ENCODE measurements at places on chromosomes 2 and 18.

GRCh38 chr2:15385184-15385583, 175.9 kb downstream of the NBAS start:
- no peak for DNase-seq

GRCh38 chr2:236402033-236402790, 138.0 kb upstream of the ASB18 start:
- DNase-seq = no peak

DNA sequence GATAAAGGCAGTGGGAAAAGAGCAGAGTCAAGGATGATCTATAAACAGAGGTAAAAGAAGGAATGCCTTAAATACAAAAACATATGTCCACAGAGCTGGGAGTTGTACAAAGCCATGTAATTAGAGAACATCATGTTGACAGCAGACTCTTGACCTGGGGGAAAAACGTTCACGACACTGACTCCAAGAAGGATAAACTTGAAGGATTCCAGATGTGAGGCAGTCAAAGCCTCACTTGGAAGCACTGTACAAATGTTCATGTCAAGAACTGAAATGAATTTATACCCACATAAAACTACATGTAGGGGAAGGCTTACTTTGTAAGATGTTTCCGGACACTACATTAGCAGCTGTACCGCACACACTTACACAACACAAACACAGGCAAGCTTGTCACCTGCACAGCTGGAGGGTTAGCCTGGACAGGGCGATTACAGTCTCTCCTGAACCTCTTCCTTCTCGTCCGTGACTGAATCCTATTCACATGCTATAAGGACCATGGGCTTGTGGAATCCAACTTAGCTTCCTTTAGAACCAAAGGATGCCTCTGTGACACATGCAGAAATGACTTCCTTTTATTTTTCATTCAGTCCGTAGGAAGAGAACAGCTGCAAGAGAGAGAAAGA, 88.6 kb downstream of the SH3YL1 start:
- no peak for DNase-seq

GRCh38 chr2:210477496-210477895, 937 bp upstream of the LANCL1 start:
- no peak for DNase-seq

DNA sequence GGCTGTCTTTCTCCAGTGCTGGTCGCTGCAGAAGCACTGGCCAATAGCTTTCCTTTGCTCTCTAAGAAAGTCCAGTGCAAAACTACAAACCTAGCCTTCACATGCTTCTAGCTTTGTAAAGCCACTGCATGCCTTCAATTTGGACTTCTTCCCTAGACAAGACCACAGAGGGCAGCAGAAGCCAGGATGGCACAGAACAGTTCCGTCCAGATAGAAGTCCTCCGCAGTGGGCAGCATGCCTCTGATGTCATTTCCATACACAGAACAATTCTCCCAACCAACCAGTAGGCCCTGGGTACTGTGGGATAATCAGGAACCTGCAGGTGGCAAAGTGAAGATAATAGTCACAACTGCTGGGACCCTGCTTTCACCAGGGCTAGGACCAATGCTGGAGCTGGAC, 3.3 kb downstream of the ST6GAL2 start:
- DNase-seq = no peak

DNA sequence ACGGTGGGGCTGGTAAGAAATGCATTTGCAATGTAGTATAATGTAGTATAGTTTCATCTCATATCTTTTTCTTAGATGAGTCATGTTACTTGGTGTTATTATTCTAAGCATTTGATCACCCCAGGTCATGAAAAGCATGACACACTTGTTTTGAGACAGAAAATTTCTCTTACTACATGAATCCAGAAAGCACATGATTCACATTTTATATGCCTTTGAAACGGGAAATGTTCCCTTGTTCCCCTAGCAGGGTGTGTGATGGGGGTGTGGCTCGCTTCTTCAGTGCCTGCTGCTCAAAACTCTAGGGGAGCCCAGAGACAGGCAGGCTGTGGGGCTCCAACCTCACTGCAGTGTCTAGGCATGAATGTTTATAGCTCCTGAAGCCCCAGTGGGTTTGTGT, 116.0 kb upstream of the RAB27B start:
- no peak for DNase-seq

- peak; percentile 29 for DNase-seq
Measured at GRCh38 chr2:31256611-31257382, 22.8 kb downstream of the EHD3 start.

GRCh38 chr2:177188482-177189469, 23.8 kb upstream of the HNRNPA3 start:
- no peak for DNase-seq

GRCh38 chr2:72694715-72695496, 130.9 kb downstream of the EXOC6B start:
- DNase-seq = peak; percentile 82

DNA sequence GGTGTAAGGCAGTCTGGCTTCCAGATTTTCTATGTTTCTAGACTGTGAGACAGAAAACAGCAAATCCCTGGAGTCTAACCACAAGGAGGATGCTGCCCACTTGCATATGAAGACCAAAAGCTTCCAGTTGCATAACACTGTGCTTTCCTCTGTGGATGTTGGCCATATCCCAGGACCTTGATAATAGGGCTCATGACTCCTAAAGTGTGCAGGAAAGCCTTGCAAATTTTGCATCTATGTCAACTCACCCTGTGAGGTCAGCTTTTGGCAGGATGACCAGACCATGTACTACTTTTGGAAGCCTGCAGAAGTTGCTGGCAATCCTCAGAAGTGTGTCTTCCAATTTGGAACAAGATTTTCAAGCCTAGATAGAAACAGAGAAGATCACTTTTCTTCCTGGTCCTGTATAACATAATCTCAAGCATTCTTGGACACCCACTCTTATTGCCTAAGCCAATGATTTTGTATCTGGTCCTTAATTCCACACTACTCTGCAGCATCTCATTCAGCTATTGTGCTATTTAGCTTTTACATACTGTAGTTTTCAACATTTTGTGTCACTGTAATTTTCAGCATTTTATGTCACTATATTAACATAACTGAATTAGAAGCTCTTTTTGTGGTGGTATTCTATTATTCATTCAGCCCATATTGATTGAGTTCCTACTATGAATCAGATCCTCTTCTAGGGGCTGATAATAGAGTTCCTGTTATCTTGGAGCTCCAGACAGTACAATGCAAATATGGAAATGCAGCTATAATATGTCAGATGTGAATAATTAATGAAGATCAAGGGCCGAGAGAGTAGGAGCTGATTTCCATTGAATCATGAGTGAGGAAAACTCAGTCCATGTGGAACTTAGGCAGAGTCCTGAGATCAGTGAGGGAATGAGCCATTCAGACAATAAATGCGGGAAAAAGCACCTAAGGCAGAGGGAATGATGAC, 85.3 kb upstream of the RAB27B start:
- DNase-seq = no peak

GRCh38 chr2:128289439-128289838, 29.2 kb downstream of the HS6ST1 start:
- no peak for DNase-seq

DNA sequence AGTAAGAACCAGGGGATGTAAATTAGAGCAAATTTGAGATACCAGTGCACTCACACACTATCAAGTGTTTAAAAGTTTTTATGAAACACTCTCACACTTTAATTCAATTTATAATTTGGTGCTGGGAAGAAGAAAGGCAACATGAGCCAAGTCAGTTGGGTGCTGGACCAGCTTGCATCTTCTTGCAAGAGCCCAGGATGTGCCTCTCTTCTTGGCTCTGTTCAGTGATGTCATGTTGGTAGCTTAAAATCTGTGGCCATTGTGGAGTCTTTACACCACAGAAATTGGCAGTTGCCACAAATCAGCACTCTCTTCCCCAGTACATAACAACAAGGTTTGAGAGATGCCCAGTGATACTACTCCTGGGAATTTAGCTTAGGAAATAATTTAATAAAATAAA, 38.2 kb downstream of the IL1R2 start:
- no peak for DNase-seq

- DNase-seq = no peak
Measured at GRCh38 chr18:31738460-31739407, 21.9 kb downstream of the SLC25A52 start.

DNA sequence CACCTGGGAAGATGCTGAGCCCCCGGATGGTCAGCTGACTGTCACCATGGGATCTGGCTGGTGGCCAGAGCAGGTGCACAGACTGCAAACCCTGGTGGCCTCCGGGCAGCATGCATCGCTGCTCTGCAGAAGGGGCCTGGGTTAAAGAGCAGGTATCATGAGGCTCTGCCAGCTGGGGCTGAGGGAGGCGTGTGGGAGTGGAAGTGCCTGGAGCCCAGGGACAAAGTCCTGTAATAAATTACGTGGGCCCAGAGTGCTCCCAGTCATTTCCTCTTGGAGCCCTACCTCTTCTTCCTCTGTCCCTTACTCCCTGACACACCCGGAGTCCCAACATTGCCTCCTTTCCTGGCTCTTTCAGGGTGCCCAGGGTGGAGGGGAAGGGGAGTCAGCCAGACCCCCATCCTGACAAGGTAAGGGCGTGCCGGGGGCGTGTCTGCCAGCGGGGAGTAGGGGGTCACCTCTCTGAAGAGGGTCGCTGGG, at the start of gene MYO7B:
Gene MYO7B (plus strand): TSS at position 262 of the 480 bp plus-strand sequence. CDS start 24,040 bp downstream, outside the sequence.
- peak; percentile 7 for DNase-seq

DNA sequence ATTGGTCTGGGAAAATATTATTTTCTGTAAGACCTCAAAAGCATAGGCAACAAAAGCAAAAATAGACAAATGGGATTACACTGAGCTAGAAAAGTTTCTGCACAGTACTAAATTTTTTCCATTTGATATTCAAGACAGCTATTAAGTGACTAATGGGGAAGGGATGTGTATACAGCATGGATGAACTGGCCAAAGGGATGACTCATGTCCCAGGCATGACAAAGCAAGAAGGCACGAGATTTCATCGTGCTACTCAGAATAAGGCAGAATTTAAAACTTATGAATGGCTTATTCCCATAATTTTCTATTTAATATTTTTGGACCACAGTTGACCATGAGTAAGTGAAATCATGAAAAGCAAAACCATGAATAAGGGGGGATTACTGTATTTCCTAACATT, 1250.1 kb upstream of the GYPC start:
- no peak for DNase-seq

DNA sequence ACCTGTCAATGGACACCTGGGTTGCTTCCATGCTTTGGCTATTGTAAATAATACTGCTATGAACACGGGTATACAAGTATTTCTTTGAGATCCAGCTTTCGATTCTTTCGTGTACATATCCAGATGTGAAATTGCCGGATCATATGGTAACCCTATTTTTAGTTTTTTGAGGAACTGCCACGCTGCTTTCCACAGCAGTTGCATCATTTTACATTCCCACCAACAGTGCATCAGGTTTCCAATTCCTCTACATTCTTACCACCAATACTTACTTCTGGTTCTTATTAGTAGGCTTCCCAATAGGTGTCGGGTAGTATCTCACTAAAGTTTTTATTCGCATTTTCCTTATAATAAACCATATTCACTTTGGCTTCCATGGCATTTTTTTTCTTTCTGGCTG, 69.6 kb downstream of the PID1 start:
- DNase-seq = no peak

DNA sequence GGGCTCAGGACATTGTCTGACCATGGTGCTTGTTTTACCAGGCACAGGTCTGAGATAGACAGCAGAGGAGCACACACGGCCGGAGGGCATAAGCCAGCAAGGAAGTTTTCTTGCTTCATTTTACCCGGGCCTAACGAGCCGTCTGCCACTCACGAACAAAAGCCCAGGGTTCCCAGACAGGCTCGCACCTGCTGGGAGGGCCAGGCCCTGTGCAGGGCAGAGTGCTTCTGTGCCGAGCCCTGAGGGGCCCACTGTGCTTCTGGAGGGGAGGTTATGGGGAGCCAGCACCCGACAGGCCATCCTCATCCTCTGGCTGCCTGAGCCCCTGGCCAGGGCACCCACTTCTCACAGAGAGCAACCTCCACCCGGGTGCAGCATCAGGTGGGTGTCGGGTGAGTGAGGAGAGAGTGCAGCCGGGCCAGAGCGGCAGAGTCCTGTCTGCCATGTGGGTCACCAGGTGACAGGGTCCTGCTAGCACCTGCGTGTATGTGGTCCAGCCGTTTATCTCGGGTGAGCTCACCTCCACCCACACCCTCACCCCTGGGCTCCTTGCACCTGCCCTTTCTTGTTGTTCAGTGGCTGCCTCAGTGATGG, 297.9 kb downstream of the NDUFA10 start:
- no peak for DNase-seq

DNA sequence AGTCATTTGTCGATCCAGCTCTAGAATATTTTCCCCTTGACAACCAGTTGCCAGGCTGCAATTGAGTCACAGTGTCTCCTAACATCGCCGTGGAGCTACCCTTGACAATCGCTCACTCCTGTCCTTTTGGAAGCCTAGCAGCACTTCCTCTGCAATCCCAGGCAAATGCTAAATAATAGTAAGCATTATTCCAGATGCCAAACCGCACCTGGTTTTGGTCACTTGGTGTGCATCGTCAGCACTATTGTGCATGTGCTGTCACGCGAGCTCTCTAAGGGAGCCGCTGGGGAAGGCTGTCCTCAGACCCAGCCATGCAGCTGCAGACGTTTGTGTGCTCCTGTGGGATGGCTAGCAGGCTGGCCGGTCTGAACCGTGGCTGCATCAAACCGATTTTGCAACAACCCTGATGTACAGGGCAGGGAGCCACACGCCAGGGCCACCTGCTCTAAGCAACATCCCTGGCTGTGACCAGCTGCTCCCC, 549.5 kb upstream of the ID2 start:
- DNase-seq = no peak

GRCh38 chr2:49032126-49032525, 122.2 kb downstream of the FSHR start:
- no peak for DNase-seq

DNA sequence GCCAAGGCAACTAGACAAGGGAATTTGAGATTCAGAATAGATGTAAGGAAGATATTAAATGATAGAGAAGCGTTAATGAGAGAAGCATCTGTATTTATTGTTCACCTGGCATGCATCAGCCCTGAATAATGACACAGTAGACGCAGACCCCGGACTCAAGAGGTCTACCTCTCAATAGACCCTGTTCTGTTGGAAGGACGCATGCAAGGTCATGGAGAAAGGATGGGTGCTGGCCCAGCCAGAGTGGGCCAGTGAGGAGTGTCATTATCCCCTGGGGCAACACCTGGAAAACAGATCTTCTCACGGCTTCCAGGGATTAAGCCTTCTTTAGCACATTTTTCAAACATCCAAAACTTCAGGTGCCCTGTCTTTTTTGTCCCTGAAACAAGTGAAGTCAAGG, 461.0 kb downstream of the EIPR1 start:
- DNase-seq = no peak

DNA sequence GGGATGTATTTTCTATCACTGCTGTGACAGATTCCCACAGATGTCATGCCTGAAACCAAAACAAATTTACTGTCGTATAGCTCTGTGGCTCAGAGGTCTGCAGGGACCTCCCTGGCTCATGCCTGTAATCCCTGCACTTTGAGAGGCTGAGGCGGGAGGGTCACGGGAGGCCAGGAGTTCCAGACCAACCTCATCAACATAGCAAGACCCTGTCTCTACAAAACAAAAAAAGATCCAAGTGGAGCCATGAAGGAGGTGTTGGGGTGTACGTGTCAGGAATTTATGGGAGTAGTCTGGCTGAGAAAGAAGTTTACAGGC, 51.0 kb upstream of the FAHD2A start:
- DNase-seq = no peak

GRCh38 chr18:48038636-48039035, 108.2 kb upstream of the SMAD2 start:
- DNase-seq = no peak

- no peak for DNase-seq
Measured at GRCh38 chr2:144643537-144644336, 123.8 kb upstream of the ZEB2 start.

Data from NCI-H1092 (cell line).